ENCODE measurements at places on chromosomes 6 and 20. TPM values are rescaled to one million over a fixed set of nuclear protein-coding genes. Genes with fewer than 3 reads are reported as not detected.

FAM8A1 gene
- 22.4 TPM for total RNA-seq

RPS18 gene
- 2,022 TPM for total RNA-seq

SLC32A1 gene
- total RNA-seq: not detected

CST2 gene
- total RNA-seq: not detected

CGA gene
- 0.53 TPM for total RNA-seq

BPHL gene
- total RNA-seq: 34.8 TPM

CCN6 gene
- not detected for total RNA-seq

DNA sequence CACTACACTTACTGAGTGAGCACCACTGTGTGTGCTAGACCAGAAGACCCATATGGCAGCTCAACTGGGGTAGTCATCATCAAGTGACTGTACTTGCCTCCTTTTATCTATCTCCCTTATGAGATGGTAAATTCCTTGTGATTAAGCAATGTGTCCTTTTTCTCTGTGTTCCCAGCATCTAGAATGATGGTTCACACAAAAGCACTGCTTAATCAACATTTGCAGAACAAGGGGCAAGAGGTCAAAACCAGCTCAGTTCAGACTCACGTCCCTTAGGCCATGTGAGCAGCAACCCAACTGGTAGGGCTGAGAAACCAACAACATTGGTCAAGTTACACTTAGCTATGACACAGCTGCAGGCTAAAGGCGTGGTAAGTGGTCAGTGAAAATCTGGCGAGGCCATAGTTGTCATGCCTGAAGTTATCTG, 10.0 kb downstream of the TRAM2 start:
- H3K36me3 ChIP-seq: no peaks in the 10 kb centered on the region
- peak; percentile 86 for DNase-seq
- no peaks in the 10 kb centered on the region for H3K27me3 ChIP-seq
- peaks cover 24% of the 10 kb centered on the region for H3K4me1 ChIP-seq

DNA sequence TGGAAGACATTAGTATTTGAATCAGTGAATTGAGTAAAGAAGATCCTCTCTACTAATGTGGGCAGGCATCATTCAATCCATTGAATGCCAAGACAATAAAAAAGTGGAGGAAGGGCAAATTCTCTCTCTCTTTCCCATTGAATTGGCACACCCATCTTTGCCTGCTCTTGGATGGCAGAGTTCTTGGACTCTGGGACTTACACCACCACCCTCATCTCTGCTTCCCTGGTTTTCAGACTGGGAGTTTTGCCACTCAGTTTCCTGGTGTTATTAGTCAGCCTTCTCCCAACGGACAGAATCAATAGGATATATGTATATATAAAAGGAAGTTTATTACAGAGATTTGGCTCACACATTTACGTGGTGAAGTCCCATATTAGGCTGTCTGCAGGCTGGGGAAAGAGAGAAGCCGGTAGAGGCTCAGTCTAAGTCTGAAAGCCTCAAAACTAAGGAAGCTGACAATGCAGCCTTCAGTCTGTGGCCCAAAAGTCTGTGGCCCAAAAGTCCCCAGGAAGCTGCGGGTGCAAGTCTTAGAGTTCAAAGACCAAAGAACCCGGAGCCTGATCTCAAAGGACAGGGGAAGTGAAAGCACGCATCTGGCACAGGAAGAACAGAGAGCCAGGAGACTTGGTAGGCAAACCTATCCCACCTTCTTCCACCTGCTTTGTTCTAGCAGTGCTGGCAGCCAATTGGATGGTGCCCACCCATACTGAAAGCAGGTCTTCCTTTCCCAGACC, 64.4 kb downstream of the SMPDL3A start:
- H3K27ac ChIP-seq: no peak overlapping the region
- no peak overlapping the region for H3K4me3 ChIP-seq
- H3K27me3 ChIP-seq: no peaks in the 10 kb centered on the region
- no peak for DNase-seq
- no peaks in the 10 kb centered on the region for H3K4me1 ChIP-seq
- H3K36me3 ChIP-seq: no peaks in the 10 kb centered on the region

DNA sequence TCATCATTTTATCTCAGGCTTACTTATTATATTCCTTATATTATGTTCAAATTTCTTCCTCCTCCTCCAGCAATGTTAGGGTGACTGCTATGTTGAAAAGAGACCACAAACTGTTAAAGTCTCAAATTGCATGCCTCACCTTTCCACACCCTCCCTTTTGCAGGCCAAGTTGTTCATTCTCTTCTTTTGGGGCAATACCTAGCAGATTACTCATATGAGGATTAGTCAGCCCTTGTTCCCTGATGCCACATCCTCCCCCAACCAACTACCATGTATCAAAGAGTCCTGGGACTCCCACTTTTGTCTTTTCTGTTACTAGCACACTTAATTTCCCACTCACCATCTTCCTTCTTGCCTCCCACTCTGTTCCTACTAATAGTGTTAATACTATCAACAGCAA, 434.7 kb downstream of the BCKDHB start:
- no peaks in the 10 kb centered on the region for H3K27me3 ChIP-seq
- DNase-seq: peak; percentile 52
- no peak overlapping the region for H3K4me3 ChIP-seq
- H3K4me1 ChIP-seq: no peaks in the 10 kb centered on the region
- H3K27ac ChIP-seq: no peak overlapping the region

DNA sequence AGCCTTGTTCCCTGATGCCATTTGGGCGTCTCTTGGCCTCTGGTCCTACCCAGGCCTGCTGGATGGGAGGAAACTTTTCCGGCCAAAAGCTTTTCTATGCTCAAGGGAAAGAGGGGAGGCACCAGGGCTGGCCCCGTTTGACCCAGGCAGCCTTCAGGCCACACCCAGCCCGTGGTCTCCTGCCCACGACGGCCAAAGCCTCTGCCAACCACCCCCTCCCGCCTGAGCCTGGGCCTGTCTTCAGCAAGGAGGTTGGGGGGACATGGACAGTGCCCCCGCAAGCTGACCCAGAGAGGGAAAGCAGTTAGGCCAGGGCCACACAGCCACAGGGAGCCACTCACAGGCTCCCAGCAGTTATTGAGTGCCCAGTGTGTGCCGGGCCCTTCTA, 49.5 kb downstream of the SRC start:
- H3K4me3 ChIP-seq: no peak overlapping the region
- no peak for DNase-seq
- H3K36me3 ChIP-seq: peaks cover 8% of the 10 kb centered on the region
- no peaks in the 10 kb centered on the region for H3K27me3 ChIP-seq
- peak overlapping the region; percentile 77 for H3K27ac ChIP-seq
- H3K4me1 ChIP-seq: peaks cover 18% of the 10 kb centered on the region

DNA sequence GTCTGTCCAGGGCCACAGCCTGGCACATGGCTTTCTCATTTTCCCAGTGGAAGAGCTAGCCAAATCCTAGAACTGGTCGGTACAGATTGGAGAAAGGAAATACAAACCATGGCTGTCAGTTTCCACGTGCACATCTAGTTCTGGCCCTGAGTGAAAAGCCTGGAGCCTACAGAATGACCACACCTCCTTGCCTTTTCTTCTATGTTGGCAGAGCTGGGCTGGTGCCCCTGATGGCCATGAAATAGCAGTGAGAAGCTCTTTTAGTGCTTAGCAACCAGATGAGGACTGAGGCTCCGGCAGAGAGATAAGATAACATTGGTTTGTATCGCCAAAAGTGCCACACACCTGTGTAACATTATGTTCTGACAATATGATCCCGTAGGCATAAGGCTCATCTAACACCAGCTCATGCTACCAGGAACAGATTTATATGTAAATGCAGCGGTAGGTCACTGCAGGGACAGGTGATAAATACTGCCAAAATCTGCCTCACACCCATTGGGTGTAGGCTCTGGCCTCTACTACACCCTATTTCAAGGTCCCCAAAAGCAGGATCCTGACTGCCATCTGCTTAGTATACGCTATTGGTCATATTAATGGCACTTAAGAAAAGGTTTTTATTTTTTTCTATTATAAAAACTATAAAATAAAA, 39.9 kb upstream of the TBC1D7 start:
- H3K4me3 ChIP-seq: no peak overlapping the region
- no peaks in the 10 kb centered on the region for H3K36me3 ChIP-seq
- no peaks in the 10 kb centered on the region for H3K27me3 ChIP-seq
- H3K4me1 ChIP-seq: peaks cover 45% of the 10 kb centered on the region
- no peak overlapping the region for H3K27ac ChIP-seq

DNA sequence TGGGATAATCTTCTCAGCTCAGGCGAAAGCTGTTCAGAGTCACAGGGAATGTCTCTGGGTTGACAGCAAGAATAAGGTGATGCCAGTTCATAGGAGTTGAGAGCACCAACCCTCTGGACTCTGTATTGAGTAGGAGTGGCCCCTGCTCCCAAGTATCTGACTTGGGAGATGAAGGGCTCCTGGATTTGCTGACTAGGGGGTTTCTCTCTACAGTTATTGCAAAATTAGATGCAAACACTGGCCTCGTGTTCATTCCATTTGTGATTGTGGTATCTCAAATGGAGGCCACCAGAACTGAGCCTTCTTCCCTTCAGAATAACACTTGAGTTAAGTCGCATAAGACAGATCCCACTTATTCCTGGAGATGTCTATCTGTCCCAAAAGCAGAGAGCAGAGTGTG, 135.7 kb downstream of the PDE7B start:
- DNase-seq: no peak
- H3K27me3 ChIP-seq: no peaks in the 10 kb centered on the region
- no peak overlapping the region for H3K27ac ChIP-seq
- no peaks in the 10 kb centered on the region for H3K4me1 ChIP-seq

GRCh38 chr6:7469696-7470095, 71.8 kb upstream of the DSP start:
- peak; percentile 49 for DNase-seq
- H3K27ac ChIP-seq: peak overlapping the region; percentile 66
- H3K27me3 ChIP-seq: no peaks in the 10 kb centered on the region
- H3K4me1 ChIP-seq: peaks cover 40% of the 10 kb centered on the region

DNA sequence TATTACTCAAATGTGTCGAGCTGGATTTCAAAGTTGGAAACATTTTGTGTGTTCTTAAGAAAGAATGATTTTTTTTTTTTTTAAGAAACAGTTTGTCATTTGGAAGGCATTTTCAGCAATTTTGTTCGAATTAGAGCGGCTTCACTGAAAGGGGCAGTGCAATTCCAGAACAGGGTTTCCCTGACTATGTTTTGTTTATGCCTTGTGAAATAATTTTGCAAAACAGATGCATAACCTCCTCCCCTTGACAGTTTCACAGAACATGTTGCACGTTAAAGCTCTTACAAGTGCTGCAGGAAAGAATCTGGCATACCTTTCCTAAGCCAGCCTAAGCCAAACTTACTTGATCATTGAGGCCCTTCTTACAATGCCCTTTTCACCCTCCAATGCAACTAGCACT, 216.0 kb upstream of the SSTR4 start:
- no peak for DNase-seq
- peaks cover 7% of the 10 kb centered on the region for H3K4me1 ChIP-seq
- H3K27ac ChIP-seq: no peak overlapping the region
- H3K4me3 ChIP-seq: no peak overlapping the region

- no peak overlapping the region for H3K27ac ChIP-seq
- H3K27me3 ChIP-seq: no peaks in the 10 kb centered on the region
- H3K36me3 ChIP-seq: no peaks in the 10 kb centered on the region
- no peak overlapping the region for H3K4me3 ChIP-seq
- DNase-seq: peak; percentile 12
Measured at GRCh38 chr20:37144856-37145404, 34.2 kb upstream of the RPN2 start.

DNA sequence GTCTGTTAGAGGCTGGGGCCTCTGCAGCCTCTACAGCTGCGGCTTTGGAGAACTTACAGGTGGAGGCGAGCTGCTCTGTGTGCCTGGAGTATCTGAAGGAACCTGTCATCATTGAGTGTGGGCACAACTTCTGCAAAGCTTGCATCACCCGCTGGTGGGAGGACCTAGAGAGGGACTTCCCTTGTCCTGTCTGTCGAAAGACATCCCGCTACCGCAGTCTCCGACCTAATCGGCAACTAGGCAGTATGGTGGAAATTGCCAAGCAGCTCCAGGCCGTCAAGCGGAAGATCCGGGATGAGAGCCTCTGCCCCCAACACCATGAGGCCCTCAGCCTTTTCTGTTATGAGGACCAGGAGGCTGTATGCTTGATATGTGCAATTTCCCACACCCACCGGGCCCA, 2.6 kb downstream of the TRIM39 start:
- H3K36me3 ChIP-seq: peaks cover 18% of the 10 kb centered on the region
- H3K4me3 ChIP-seq: no peak overlapping the region
- no peak for DNase-seq
- H3K27ac ChIP-seq: no peak overlapping the region
- H3K27me3 ChIP-seq: no peaks in the 10 kb centered on the region

DNA sequence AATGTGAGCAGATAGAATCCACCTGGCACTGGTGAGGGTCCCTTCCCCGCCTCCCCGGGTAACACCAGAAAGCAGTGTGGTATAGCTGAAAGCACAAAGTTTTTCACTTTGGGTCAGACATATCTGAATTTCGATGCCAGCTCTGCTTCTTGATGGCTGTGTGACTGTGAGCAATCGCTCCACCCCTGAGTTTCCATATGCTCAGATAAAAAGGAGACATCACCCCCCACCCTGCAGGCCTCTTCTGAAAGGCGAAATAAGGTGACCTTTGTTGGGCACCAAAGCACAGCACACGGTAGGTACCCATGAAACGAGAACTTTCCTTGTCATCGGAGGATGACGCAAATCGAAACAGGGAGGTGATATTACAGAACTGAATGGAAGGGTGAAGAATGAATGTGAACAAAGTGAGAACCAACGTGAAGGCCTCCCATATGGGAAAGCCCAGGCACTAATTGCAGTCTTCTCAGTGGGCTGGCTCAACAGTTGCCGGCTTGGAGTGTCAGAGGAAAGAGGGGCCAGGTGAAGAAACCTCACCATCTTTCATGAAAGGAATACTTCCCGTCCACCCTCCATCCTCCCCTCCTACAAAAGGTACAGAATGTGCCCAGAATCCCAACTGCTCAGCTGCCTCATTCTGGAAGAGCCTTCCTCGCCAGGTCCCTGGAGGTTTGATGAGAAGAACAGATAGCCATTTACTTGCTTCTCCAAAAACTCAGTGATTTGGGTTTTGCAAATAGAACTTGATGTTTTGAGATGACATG, 61.8 kb downstream of the NFATC2 start:
- H3K4me3 ChIP-seq: no peak overlapping the region
- no peaks in the 10 kb centered on the region for H3K36me3 ChIP-seq
- no peaks in the 10 kb centered on the region for H3K27me3 ChIP-seq
- H3K27ac ChIP-seq: no peak overlapping the region
- peaks cover 16% of the 10 kb centered on the region for H3K4me1 ChIP-seq

GRCh38 chr6:137767911-137768690, 99.0 kb upstream of the TNFAIP3 start:
- H3K27ac ChIP-seq: no peak overlapping the region
- H3K4me3 ChIP-seq: no peak overlapping the region

- H3K27me3 ChIP-seq: no peaks in the 10 kb centered on the region
- peak overlapping the region; percentile 80 for H3K27ac ChIP-seq
- H3K4me3 ChIP-seq: no peak overlapping the region
- DNase-seq: no peak
- H3K36me3 ChIP-seq: peaks cover 91% of the 10 kb centered on the region
Measured at GRCh38 chr6:31631681-31632278, 11.3 kb downstream of the PRRC2A start.

GRCh38 chr6:49151461-49151860, 311.6 kb downstream of the MMUT start:
- H3K27ac ChIP-seq: no peak overlapping the region
- DNase-seq: no peak
- H3K27me3 ChIP-seq: no peaks in the 10 kb centered on the region
- no peaks in the 10 kb centered on the region for H3K4me1 ChIP-seq
- H3K36me3 ChIP-seq: no peaks in the 10 kb centered on the region
- H3K4me3 ChIP-seq: no peak overlapping the region

Data from cardiac muscle cell (in vitro differentiated cells and primary cell).